Right renal cortex interstitium (tissue), 3 donors: ENCODE measurements at places on chromosomes 5 and 9.

GRCh38 chr5:150540615-150541396 is 32.9 kb downstream of the NDST1 start:
- DNase-seq = no peak

DNA sequence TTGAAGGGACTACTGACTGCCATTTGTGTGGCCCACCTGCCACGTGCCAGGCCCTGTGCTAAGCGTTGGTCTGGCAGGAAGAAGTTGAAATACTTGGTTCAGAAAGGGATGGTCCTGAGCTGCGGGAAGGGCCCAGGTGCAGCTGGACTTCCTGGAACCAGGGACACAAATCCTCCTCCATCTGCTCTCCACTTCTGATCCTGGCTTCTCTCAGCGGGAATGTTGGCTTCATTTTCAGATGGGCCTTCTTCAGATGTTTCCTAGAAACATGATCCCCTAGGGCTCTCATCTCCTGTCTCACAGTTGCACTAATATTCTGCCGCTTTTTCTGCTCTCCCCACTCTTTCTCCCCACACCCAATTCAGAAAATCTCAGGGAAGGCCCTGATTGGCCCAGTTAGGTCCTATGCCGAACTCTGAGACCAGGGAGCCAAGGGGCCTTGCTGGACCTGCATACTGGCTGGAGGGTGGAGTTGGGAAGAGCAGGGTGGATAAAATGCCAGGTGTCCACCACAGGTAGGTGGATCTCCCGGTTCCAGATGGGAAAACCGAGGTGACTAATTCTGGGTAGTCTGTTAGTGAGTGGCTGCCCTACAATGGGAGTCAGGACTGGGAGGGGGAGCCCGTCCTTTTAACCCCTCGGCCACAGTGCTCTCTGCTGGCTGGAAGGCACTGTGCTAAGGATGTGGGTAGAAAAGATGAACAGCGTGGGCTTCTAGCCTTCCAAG is 19.4 kb downstream of the PSAT1 start:
- DNase-seq = no peak

- no peak for DNase-seq
Measured at GRCh38 chr9:124309667-124310084, 51.9 kb downstream of the NEK6 start.

GRCh38 chr5:145946112-145946861 is 9.9 kb downstream of the SH3RF2 start:
- DNase-seq = no peak

DNA sequence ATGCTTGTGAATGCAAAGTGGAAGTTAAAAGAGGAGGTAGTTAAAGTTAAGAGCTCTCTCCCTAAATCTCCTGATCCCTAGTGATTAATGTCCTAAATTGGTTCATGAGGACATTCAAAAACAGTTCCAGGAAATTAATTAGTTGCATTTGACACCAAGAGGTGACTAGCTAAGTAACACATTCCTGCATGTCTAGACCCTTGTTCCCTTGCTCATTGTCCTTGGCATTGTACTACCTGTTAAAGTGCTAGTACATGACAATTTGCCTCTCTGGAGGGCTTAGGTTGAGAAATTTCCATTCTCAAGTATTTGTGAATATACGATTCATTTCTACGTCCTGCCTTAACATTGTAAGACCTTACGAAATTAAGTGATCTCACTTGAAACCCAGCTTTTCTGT is 278.6 kb upstream of the CDH10 start:
- DNase-seq = no peak

- DNase-seq = no peak
Measured at GRCh38 chr5:60634051-60634450, 65.9 kb downstream of the DEPDC1B start.

- no peak for DNase-seq
Measured at GRCh38 chr9:112258106-112258505, 75.3 kb downstream of the PTBP3 start.

GRCh38 chr9:137178201-137178938 is 6.5 kb upstream of the TMEM210 start:
- no peak for DNase-seq

GRCh38 chr5:154449786-154450185 is 4.0 kb downstream of the SAP30L start:
- DNase-seq = no peak

- DNase-seq = no peak
Measured at GRCh38 chr5:14174230-14174636, 31.1 kb downstream of the TRIO start.

GRCh38 chr5:63022403-63022802 is 443.8 kb downstream of the LRRC70 start:
- no peak for DNase-seq

DNA sequence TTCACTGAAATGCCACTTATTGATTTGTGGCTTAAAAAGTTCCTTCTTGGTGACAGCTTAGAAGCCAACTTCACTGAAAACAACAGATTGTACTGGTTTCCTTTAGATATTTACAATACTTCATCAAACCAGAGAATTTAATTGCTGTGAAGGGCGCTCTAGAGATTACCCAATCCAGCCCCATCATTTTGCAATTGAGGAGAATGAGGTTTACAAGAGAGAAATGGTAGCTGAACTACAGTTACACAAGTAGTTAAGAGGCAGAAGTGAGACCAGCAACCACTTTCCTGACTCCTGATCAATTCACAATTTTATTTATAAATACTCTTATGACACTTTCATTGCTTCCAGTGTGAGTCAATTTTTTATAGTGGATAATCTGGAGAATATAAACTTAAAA is 103.5 kb upstream of the APC start:
- DNase-seq = no peak

DNA sequence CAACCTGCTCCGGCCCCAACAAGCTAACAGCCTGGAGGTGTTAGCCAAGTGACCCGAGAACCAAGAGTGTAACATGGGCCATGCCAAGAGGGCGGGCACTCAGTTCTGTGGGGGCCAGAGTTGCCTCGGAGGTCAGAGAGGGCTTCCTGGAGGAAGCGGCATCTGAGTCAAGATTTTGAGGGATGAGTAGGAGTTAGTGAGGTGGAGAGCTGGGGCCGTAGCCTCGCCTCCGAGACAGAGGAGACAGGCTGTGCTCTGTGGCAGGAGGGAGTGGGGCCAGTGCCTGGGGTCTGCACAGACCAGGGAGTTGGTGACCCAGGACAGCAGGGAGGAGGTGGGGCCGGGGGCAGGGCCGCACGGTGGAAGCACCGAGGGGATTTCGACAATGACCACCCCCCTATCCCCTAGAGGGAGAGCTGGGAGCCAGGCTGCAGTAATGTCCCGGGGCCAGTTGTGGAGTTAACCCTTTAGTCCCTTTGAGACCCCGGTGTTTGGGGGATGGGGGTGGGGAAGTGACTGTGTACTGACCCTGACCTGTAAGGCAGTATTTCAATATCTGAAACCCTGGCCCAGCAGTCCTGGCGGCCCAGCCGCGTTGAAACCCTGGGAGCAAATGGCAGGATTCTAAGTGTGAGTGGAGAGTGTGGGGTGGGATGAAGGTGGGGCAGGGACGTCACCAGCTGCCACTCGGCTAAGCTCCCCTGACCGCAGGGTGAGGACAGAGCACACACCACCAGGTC is 148.7 kb upstream of the COL5A1 start:
- no peak for DNase-seq

GRCh38 chr5:98128271-98128670 is 645.2 kb upstream of the RGMB start:
- no peak for DNase-seq

DNA sequence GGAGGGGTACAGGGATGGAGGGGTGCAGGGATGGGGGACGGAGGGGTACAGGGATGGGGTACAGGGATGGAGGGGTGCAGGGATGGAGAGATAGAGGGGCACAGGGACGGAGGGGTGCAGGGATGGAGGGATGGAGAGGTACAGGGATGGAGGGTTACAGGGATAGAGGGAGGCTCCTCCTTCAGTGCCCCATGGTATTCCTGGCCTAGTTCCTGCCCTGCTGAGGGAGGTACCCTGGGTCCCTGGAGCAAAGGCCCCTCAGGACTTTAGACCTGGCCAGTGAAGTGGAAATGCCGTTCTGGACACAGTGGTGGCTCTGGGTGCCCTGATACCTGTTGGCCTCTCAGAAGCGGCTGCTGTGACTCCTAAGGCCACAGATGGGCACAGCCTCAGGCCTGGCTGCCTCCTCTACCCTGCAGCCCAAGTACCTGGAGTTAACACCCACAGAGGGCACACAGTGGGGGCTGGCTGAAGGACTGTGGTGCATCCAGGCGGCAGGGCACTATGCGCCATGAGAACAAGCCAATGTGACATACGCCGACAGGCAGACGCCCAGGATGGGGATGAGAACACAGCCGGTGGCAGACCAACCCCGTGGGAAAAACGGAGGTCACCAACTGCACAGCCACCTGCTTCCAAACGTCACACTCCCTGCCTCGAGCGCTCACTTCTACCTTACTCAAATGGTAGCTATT is 8.4 kb downstream of the PTGES2 start:
- DNase-seq = no peak

- DNase-seq = no peak
Measured at GRCh38 chr5:35850967-35851680, 5.6 kb upstream of the IL7R start.

- no peak for DNase-seq
Measured at GRCh38 chr9:136671646-136672430, 9.1 kb downstream of the EGFL7 start.

- DNase-seq = no peak
Measured at GRCh38 chr5:131647048-131647769, 12.2 kb upstream of the RAPGEF6 start.
